ENCODE measurements at places on chromosomes 1 and 21.

- peak; percentile 62 for DNase-seq
Measured at GRCh38 chr1:178928976-178929375, 58.1 kb upstream of the ANGPTL1 start.

- no peak for DNase-seq
Measured at GRCh38 chr21:43603233-43603626, 56.1 kb downstream of the HSF2BP start.

GRCh38 chr1:244311784-244312532 lies 139.8 kb downstream of the ADSS2 start:
- DNase-seq = no peak

DNA sequence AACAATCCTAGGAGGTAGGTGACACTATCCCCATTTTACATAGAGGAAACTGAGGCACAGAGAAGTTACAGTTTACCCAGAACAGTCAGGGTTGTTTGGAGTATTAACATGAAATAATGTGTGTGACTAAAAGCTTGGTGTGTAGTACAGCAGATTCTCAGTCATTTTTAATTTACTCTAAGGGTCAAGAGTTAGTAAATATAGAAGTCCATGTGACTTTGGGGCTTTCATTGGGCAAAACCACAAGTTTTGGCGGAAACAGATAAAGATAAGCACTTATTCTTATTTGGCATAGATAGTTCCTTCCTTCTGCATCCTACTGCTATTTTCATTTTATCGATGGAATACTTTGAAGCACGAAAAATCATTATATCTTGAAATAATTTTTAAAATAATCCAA lies 128.5 kb downstream of the DNM3 start:
- DNase-seq = no peak

- DNase-seq = no peak
Measured at GRCh38 chr21:43302769-43303168, 124.2 kb downstream of the SIK1 start.

DNA sequence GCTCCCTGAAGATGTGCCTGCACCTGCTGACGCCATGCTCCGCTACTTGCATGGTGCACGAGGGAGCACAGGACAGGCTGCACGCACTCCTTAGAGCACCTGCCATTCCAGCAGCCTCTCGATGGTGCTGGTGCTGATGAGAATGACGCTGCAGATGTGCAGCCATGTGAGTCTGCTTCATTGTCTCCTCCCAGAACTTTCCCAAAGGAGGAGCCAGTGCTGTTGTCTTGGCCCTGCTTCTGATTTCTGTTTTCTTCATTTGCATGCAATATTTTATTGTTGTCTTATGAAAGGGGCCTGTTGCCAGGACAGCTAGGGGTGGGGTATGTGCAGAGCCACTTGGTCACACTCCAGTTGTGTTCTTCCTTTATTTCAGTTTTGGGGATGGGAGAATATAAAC lies 70.1 kb downstream of the PCBP3 start:
- no peak for DNase-seq

DNA sequence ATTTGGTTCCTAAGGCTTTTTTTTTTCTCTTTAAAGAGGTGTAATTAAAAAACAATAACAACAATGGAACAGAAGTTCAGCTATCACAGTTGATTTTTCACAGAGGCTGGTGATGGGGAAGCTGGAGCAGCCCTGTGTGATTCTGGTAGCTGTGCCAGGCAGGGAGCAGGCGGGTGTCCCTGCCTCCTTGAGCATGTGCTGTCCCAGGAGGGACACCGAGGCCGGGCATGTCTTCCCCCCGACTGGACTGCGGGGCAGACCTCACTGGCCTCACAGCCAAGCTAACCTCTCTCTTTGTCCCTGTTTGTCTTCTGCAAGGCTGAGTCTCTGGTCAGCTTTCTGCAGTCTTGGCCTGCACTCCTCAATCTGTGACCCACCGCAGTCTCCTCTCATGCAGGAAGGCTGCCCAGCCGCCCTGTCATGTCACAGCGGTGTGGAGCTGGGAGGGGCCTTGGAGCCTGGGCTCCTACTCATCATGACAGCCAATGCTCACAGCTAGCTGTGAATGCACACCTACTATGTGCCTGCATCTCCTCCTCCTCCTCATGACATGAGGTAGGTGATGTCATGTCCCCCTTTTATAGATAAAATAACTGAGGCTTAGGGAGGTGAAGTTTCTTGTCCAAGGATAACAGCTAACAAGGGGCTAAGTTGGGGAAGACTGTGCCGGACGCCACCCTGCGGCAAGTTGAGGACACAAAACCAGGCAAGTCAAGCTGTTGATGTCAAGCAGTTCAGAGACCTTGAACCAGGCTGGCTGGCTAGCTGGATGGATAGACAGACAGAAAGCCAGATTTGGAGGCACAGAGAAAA lies 10.3 kb upstream of the ACTL8 start:
- no peak for DNase-seq

- DNase-seq = peak; percentile 73
Measured at GRCh38 chr1:150562446-150563339, 13.5 kb downstream of the ADAMTSL4 start.

GRCh38 chr1:225707824-225708223 lies 54.9 kb upstream of the ENAH start:
- DNase-seq = no peak

- DNase-seq = no peak
Measured at GRCh38 chr1:54795356-54795665, 5.8 kb downstream of the TTC22 start.

- no peak for DNase-seq
Measured at GRCh38 chr1:183070923-183071618, 47.9 kb downstream of the LAMC1 start.

DNA sequence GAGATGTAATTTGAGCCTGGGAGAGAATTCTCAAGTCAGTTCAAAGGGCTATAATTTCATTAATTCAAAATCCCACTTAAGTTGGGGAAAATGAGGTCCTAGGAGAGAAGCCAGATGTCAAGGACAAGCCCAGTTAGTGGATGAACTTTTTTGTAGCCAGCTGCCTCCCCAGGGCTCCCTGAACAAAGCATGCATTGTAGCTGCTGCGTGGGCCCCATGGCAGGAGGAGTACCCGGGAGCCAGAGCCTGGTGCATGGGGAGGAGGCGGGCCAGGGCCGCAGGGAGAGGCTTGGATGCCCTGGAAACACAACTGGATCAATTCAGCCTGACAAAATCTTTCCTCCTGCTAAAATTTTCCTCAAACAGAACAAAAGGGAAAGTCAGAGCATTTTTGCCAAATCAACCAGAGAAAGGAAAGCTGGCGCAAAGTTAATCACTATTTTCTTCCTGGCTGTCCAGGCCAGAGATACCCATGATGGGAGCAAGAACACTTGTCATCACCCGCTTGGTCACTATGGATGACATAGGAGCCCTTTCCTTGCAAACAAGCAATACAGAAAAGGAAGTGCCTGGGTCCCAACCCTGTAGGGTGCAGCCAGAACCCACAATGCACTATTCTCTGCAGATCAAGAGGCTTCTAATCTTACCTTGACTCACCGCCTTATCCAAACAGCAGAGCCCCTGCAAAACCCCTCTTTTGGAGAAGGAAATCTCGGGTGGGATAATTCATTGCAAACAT lies 248.1 kb upstream of the RAB4A start:
- no peak for DNase-seq

- DNase-seq = no peak
Measured at GRCh38 chr1:216238844-216239243, 184.4 kb downstream of the USH2A start.

GRCh38 chr1:114517348-114517747 lies 6.3 kb upstream of the TRIM33 start:
- no peak for DNase-seq

GRCh38 chr1:30798389-30799232 lies 41.0 kb upstream of the LAPTM5 start:
- DNase-seq = no peak

- DNase-seq = no peak
Measured at GRCh38 chr1:38958967-38959366, 17.3 kb upstream of the RHBDL2 start.

DNA sequence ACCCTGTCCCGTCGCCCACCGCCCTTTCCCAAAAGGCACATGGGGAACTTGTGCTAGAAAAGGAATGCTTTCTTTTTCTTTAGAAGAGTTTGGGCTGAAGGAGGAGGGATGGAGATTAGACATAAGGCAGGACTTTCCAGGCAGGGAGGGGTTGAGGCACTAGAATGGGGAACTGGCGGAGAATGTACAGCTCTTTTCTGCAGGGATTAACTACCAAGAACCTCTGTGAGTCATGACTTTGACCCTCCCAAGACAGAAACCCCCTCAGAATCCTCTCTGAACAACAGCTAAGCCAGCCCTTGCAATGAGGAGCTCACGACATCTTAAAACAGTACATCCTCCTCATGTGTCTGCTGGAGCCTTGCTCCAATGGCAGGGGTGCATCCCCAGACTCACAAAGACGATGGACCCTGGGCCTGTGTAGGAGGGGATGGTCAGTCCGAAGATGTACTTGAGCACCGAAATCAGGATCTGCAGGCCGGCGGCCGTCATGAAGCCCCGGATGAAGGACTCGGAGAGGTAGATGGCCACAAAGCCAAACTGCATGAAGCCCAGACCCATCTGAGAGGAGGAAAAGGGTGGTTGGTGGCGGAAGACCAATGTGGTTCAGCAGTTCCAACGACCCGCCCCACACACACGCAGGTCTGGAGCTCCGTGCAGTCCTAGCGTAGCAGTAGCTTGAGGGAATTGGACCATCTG lies 13.6 kb downstream of the SLC26A9 start:
- no peak for DNase-seq

GRCh38 chr1:205680073-205680851 lies at the start of gene SLC45A3:
Gene SLC45A3, minus strand, starts transcription at chr1:205680509. Its CDS starts 15,853 bp downstream, at chr1:205664656.
- DNase-seq = peak; percentile 71

DNA sequence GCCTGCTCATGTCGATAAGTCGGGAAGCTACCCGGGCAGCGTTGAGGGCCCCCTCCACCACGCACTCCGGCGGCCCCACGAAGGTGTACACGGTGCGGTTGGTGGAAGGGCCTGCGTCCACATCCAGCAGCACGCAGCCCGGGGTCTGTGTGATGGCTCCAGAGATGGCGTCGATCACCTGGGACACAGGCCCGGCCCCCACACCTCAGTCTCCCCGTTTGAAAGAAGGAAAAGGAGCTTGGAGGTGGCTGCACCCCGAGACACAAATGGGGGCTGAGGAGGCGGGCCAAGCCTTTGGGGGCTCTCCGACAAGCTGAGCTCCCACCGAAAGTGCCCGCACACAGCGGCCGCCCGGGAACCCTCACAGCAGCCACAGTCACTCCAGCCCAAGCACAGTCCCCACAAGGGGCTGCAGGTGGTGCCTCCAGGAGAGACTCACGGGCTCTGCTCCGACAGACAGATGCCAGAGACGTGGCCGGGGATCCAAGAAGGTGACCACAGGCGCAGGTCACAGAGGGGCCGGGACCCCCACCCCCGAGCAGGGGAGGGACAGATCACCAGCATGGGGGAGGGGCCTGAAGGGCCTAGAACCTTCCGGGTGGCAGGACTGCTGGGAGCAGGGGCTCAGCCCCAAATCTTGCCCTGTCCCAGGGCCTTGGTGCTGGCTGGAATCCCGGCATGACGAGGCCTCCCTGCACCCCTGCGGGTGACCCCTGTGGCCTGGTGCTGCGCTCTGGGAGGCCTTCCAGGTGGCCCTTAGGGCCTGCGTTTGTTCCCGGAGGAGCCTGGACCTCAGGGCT lies 1.0 kb downstream of the FTCD start:
- no peak for DNase-seq

DNA sequence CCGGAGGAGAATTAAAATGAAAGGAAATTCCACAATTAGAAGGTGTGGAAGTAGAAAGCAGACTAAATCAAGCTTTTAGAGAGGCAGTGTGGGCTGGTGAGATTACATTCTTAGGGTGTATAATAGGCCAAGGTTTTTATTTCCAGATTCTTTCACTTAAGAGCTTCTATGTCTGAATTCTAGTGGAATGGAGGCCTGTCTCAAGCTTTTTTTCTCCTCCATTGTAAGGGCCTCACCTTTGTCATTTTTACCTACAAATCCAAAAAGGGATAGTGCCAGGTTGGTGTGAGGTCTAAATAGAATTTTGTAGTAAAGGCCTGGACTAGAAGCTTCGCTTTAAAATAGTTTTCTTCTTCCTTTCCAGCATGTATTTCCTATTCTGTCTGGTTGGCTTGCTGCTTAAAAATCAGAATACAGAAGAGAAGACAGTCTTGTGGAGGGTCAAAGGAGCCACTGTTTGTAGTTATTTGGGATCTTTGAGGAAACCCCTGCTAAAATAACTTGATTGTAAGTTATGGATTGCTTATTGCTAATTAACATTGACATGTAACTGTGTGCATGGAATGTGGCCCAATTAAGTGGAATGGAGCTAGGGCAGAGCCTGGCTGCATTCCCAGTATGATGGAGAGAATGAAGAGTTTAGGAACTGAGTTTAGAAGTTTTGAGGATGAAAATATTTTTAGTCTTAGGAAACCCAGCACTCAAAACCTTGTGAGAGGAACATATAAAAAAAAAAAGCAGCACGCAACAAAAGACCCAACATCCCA lies 162.5 kb upstream of the B3GALT2 start:
- no peak for DNase-seq

DNA sequence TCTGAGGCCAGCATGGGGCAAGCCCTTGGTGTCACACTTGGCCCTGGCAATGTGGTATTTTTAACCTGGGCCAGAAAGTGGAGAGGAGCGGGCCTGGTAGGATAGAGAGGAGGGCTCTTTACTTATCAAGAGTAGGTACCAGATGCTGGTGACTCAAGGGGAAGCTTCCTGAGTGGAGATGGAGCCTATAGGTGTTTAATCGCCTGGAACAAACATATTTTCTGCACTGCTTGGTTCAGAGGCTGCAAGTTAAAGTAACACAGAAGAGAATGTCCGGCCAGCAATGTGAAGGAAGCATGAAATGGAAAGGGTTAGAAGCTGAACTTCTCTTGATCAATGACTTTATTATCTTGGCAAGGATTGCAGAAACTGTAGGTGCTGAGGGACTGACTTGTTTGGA lies 74.3 kb downstream of the DDR2 start:
- no peak for DNase-seq

DNA sequence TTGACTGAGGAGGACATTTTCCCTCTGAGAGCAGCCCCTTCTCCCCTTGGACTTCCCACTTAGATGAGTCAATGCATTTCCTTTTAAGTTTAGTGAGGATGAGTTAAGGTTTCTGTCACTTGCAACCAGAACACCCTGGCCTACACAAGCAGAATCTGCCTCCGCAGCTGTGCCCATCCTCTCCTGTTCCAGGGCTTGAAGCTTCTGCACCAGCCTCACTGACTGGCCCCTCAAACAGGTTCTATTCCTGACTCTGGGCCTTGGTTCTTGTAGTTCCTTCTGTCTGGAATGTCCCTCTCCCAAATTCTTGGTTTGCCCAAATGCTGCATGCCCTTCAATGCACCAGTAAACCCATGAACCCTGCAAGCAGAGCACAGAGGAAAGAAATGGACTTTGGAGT lies 394.4 kb downstream of the PTPRU start:
- no peak for DNase-seq

- DNase-seq = no peak
Measured at GRCh38 chr1:75258351-75258750, 124.2 kb downstream of the LHX8 start.

Data from neural progenitor cell (in vitro differentiated cells).